ENCODE measurements at places on chromosomes 16 and 17.

DNA sequence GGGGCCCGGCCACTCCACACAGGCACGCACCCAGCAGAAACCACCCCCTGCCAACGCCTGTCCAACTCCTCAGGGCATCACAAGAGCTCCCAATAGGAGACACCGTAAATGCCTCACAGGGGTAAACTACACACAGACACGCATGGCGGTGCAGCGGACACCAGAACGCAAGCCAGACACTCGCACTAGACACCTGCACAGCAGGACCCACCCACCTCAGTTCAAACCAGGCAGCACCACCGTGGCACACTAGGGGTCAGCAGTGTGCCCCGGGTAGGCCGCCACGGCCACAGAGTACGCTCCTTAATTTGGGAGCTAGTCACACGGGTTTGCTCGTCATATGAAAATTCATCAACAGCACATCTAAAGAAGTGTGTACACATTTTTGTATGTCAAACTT is 3.4 kb downstream of the SLC38A10 start:
- no peak for DNase-seq

DNA sequence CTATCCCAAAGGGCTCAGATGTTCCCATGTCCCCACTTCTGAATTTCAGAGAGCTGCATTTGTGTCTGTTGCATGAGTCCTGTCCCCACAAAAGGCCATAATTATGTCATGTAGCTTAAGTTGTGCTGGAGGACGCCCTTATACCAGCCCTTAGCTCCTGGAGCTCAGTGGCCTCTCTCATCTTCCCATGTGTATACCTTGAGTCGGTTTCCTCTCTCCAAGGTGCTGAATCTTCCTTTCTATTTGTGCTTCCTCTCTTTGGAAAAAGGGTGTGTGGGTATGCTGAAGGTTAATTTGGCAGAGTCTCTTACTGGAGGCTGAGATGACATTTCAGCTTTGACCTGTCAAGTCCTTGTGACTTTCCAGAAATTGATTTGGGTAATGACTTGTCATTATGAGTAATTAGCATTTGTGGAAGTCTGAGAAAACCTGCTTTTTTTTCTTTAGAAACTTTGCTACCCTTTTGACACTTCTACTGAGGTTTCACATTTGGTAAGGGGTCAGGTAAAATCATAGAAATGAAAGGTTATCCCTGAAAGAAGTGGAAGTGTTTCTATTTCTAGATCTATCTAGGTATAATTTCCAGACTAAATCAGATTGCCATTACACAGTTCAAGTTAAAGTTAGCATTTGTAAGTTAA is 185.4 kb downstream of the ABCC12 start:
- DNase-seq: no peak

- DNase-seq: no peak
Measured at GRCh38 chr17:19301973-19302372, 60.5 kb downstream of the B9D1 start.

- DNase-seq: no peak
Measured at GRCh38 chr17:28020515-28020914, 22.0 kb upstream of the NLK start.
